ENCODE measurements at places on chromosomes 7 and 10. TPM values are rescaled to one million over a fixed set of nuclear protein-coding genes. Genes with fewer than 3 reads are reported as not detected.

DNA sequence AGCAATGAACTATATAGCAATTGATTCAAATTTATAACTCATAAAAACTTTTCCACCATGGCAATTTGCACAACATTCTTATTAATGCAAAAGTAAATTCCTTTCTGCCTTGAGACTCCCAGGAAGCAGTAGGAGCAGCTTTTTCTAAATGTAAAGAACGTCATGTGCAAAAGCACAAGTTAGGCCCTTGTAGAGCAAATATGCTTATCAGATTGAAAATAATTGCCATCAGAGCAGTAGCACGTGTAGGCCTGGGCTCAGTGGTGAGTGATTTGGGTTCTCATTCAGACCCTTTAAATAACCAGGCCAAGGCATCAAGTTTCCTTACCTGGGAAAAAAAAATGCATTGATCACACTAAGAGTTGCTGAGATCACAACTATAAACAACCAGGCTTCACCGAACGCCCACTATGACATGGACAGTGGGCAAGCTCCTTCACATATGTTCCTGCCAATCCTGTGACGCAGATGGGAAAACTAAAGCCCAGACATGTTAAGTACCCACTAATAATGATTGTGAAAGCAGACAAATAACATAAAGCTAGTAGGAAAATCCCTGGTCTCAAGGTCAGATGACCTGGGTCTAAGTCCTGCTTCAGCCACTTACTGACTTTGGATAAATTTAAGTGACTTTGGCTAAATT, 22.1 kb upstream of the SAR1A start:
- no peak for DNase-seq

- no peak for DNase-seq
These were observed 3.7 kb downstream of the GPR26 start for GRCh38 chr10:123669886-123670285.

DNA sequence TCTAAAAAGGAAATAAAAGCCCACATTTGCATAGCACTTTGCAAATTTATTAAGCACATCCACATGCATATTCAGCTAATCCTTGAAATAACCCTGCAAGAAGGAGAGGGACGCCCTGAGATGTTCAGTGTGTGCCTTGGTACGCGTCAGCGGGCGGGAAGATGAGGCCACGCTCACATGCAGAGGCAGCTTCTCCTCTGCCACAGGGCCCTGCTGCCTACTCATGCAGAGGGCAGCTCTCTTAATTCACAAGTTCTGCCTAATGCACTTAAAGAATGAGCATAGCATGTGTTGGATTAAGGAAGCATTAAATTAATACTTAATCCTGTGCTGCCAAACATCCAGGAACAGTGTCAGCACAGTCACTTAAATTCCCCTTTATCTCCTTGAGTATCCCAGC, 132.3 kb downstream of the HECW1 start:
- no peak for DNase-seq

- no peak for DNase-seq
These were observed 386.9 kb upstream of the AUTS2 start for GRCh38 chr7:69211336-69211735.

- DNase-seq, result no peak
These were observed 76.9 kb downstream of the PRKCQ start for GRCh38 chr10:6503171-6503570.

DNA sequence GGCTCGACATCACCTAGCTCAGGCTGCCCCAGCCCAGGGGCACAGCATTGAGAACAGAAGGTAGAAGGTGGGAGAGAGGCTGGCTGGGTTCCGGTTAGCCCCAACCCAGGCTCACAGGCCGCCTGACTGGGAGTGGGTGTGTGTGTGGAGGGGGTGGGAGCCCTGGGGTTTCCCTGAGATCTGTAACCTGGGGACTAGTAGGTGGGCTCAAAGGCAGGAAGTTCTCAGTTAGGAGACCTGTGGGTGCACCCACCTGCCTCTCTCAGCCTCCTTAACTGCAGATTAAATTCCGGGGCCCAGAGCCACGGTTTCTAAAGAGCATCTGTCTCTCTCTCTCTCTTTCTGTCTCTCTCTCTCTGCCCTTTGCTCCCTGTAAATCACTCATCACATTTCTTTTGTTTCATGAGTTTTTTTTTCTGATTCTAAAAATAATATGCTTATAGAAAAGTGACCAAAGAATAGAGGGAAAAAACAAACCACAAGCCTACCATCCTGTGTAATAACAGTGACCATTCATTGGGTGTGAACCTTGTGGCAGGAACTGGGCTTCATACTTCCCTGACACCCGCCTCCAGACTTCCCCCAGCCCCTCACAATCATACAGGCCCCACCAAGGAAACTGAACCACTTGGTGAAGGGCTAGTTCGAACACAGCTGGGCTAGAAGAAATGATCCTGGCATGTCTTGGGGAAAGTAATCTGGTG, 83.4 kb upstream of the SMNDC1 start:
- no peak for DNase-seq

GRCh38 chr10:30491204-30491915, 57.4 kb downstream of the MAP3K8 start:
- no peak for DNase-seq

- no peak for DNase-seq
These were observed 94.9 kb downstream of the GFRA1 start for GRCh38 chr10:116178086-116178605.

DNA sequence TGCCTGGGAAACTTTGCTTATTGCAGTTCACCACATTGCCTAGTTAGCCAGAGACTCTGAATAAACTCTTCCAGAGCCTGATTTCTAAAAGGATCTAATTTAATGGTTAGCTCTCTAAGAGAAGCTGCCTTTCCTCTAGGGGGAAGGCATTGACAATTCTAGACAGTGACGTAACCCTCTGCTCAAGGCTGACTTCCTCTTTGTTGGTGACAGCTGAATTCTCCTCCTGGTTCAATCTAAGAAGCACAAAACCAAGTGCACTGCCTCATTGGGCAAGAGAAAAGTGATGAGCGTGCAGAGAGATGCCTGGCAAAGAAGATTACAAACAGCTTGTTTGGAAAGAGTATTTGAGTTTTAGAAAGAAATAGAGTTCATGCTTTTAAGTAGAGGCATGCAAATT, 102.7 kb downstream of the MACC1 start:
- no peak for DNase-seq

DNA sequence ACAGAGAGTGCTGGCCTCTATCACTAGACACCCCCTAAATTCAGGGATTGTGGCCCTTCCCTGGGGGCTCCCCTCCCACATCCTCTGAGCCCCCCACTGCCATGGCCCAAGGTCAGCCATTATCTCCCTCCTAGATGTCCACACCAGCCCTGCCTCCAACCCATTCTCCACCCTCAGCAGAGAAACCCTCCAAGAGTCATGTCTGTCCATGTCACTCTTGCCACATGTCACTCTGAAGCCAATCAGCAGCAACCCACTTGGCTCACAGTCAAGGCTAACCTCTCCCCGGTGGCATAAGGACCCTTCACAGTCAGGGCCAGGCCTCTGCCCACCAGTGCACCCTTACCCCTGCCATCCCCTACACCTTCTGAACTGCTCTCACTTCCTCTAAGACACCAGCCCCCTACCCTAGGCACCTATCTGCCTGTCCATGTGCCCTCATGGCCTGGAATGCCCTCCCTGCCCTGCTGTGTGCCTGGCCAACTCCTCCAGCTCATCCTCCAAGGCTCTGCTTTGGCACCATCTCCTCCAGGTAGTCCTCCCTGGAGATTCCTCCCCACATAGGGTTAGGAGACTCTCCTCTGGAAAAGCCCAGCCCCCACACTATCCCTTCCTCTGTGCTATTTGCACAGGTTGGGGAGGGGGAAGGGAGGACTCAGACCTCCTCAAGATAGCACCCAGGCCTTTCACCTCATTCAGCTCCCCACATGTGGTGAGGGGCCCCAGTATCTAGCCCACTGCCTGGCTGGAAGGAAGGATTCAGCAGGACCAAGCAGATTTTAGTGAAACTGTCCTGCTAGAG, 83.7 kb downstream of the GRID1 start:
- no peak for DNase-seq

DNA sequence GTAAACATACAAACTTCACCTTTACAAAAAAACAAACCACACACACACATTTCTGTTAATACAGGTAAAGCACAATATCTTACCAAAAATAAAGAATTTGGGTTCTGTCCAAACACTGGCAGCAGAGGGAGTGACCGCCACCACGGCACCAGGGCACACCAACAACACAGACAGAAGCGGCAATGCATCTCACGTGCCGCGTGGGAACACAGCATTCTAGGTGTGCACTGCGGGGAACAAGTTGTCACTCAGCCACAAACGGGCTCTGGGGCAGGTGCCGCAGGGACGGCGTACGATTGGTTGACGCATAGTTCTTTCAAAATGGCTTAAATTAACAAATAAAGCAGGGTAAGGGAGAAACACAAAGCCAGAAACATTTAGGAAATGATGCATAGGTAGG, 22.3 kb downstream of the PDGFA start:
- DNase-seq, result no peak

DNA sequence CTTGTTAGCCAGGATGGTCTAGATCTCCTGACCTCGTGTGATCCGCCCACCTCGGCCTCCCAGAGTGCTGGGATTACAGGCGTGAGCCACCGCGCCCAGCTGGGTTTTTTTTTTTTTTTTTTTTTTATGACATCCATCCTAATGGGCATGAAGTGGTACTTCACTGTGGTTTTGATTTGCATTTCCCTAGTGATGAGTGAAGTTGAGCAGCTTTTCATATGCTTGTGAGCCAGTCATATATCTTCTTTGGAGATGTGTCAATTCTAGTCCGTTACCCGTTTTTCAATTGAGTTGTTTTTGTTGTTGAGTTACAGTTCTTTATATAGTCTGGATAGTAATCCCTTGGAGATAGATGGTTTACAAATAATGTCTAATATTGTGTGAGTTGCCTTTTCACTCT, 127.7 kb downstream of the SMURF1 start:
- no peak for DNase-seq

DNA sequence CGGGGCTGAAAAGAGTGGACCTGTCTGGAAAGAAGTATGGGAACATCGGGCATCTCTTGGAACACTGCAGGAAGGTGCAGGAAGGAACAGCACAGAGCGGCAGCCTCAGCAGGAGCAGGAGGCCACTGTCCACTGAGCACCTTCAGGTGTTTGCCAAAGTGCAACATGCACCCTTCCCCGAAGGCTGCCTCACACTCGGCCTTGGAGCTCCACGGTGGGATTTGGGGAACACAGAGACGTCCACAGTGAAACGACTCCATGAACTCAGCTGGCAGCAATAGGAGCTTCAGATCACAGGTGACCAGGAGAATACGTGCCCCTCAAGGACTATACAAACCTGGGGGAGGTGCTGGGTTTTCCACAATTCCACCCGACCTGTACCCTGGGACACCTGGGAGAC, 140.3 kb upstream of the RET start:
- DNase-seq, result no peak

- DNase-seq, result no peak
These were observed 7.7 kb downstream of the NACAD start for GRCh38 chr7:45080958-45081669.

- no peak for DNase-seq
These were observed 31.6 kb upstream of the PCGF5 start for GRCh38 chr10:91188889-91189288.

DNA sequence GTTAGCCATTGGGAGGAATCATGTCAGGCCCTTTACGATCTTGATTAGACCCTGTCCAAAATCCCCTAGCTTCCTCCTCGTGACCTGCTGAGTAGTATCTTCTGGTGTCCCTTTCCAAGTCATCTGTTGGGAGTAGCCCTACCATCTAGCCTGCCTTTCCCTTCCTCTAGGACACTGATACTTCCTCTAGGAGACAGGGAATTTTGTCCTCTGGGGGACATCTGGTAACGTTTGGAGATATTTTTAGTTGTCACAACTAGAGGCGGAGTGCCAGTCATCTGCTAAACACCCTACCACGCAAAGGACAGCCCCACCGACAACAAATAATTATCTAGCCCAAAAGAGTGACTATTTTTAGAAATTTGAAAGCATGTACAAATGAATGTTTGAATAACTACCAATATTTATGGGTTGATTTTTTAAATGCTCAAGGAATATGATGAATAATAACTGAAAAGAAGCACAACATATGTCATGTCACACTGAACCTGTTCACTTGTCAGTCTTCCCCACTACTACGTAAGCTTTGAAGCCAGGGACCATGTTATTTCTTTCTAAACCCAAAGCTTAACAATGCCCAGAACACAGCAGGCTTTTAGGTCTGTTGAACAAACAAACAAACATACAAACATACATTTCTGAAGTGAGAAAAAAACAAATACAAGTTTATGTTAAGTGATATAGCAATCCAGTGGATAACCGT, 105.9 kb downstream of the ARHGAP12 start:
- DNase-seq, result no peak

The DUSP5 gene
- polyA plus RNA-seq, result 49.3 TPM

The OR6B1 gene
- not detected for polyA plus RNA-seq

The MCM7 gene
- polyA plus RNA-seq, result 287 TPM

The PDGFA gene
- 14.9 TPM for polyA plus RNA-seq

The SYT15 gene
- 2.8 TPM for polyA plus RNA-seq

The AP3M1 gene
- polyA plus RNA-seq, result 39.0 TPM

The GALNT17 gene
- not detected for polyA plus RNA-seq

The MMP21 gene
- polyA plus RNA-seq, result 0.04 TPM

The PNLIP gene
- not detected for polyA plus RNA-seq

The ATP5F1C gene
- polyA plus RNA-seq, result 432 TPM

The ANKRD61 gene
- polyA plus RNA-seq, result 0.49 TPM
